MM.1S (cell line): ENCODE measurements at places on chromosomes 5 and 9.

DNA sequence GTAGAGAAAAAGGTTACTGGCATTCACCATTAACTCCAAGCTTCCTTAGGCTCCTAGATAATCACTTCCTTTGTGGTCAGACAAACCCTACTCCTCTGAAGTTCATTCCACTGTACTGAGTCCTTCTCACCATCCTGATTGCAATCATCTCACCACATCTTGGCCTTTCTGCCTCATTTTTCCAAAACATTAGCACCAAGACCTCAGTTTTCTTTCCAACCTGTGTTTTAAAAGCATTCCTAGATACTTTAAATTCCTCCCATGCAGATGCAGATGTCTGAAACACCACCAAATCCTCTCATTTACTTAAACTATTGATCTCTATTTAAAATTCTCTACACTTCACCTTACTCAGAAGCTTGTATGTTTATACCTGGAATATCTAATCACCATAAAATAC, 961.3 kb upstream of the CTNND2 start:
- no peaks in the 10 kb centered on the region for H3K27me3 ChIP-seq
- no peaks in the 10 kb centered on the region for H3K36me3 ChIP-seq
- no peak overlapping the region for H3K27ac ChIP-seq
- no peak overlapping the region for H3K4me3 ChIP-seq

- H3K36me3 ChIP-seq: no peaks in the 10 kb centered on the region
- DNase-seq: peak; percentile 69
- H3K4me1 ChIP-seq: no peaks in the 10 kb centered on the region
- no peak overlapping the region for H3K27ac ChIP-seq
Measured at GRCh38 chr5:66307647-66308241, 163.6 kb downstream of the SREK1 start.

- H3K27me3 ChIP-seq: no peaks in the 10 kb centered on the region
- H3K4me3 ChIP-seq: no peak overlapping the region
- no peaks in the 10 kb centered on the region for H3K36me3 ChIP-seq
- H3K27ac ChIP-seq: no peak overlapping the region
Measured at GRCh38 chr5:147431586-147431985, 78.3 kb downstream of the DPYSL3 start.

- H3K36me3 ChIP-seq: no peaks in the 10 kb centered on the region
- H3K27ac ChIP-seq: peak overlapping the region; percentile 73; the same call in 1 of the 2 replicates
- H3K27me3 ChIP-seq: no peaks in the 10 kb centered on the region
- H3K4me3 ChIP-seq: peak overlapping the region; percentile 32; the same call in 1 of the 2 replicates
- peaks cover 37% of the 10 kb centered on the region for H3K4me1 ChIP-seq
Measured at GRCh38 chr5:131515348-131515747, 119.7 kb downstream of the RAPGEF6 start.

GRCh38 chr9:79824265-79824664, 252.5 kb downstream of the TLE4 start:
- H3K36me3 ChIP-seq: no peaks in the 10 kb centered on the region
- peak; percentile 90 for DNase-seq
- H3K4me1 ChIP-seq: peaks cover 18% of the 10 kb centered on the region
- no peaks in the 10 kb centered on the region for H3K27me3 ChIP-seq
- no peak overlapping the region for H3K4me3 ChIP-seq
